ENCODE measurements at places on chromosomes 6 and 20.

GRCh38 chr6:113819169-113819830 lies 37.8 kb upstream of the MARCKS start:
- peak; percentile 30 for DNase-seq

DNA sequence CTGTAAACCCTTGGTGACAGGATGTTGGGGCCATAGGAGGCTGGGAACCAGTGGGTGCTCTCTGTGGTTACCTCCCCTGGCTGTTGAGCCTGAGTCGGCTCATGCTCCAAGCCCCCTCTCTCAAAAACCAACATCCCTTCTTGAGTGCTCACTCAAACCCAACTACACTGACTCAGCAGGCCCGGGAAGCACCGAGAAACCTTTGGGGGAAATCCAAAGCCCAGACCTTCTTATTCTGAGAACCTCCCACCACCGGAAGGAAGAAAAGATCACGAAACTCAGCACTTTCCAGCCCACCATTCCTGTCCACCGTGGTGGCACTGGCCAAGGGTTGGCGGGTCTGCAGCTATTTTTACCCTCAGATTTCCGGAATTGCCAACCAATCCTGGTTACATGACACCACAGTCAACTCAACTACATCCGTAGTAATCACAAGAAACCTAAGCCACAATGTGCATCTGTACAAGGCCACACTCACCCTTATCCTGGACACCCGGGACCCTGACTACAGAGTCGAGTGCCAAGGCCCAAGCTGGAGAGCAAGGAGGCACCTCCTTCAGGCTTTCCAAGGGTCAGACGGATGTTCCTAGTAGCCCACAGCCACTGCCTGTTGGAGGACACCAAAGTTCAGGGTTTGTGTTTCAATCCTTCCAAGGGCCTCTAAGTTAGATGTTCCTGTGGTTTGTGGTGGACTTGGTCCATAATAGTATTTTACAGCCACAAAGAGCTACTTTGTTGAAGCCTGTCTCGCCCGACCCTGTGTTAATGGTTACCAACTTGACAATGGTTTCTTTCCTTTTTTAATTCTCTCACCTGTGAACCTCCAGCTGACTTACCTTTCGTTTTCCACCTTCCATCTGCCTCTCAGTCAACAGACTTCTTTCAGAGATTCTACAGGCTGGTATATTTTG lies 317.0 kb downstream of the CDC5L start:
- DNase-seq = no peak

- DNase-seq = no peak
Measured at GRCh38 chr6:166615059-166615770, 11.8 kb downstream of the RPS6KA2 start.

DNA sequence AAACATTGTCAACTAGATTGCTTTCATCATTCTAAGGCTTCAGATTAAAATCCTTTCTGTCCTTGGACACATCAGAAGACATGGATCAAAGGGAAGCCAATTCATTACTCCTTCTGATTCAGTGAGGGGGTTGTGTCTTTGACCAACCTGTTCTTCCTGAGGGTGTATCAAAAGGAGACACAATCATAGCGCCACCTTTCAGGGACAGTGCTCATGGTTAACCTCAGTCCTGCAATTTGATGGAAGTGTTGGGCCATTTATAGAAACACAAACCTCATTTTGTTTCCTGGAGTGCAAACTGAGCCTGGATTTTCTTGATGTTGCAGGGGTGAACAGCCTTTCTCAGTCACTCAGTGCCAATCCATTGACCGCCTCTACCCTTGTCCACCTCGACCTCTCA lies 163.9 kb upstream of the SCGN start:
- no peak for DNase-seq

GRCh38 chr6:24240380-24240928 lies 114.4 kb downstream of the NRSN1 start:
- no peak for DNase-seq
